ENCODE measurements at places on chromosomes 3 and 15.
A peak's percentile ranks its signal among the peaks of the same experiment; 100 is the strongest.

DNA sequence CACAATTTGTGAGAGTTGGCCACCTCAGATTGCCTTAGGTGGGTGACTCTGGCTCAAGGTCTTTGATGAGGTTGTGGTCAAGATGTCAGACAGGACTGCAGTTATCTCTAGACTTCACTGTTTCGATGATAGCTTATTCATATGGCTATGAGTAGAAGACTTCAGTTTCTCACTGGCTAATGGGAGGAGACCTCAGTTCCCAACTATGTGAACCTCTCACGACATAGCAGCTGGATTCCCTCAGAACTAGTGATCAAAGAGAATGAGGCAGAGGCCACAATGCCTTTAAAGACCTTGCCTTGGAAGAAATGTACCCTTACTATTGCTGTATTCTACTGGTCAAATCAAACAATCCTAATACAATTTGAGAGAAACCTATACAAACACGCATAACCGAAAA, 607.5 kb upstream of the ROBO2 start:
- no peak for DNase-seq

- no peak for DNase-seq
Measured at GRCh38 chr3:4220065-4220464, 83.1 kb upstream of the SETMAR start.

- DNase-seq: no peak
Measured at GRCh38 chr3:128788268-128788869, 62.4 kb downstream of the RAB7A start.

DNA sequence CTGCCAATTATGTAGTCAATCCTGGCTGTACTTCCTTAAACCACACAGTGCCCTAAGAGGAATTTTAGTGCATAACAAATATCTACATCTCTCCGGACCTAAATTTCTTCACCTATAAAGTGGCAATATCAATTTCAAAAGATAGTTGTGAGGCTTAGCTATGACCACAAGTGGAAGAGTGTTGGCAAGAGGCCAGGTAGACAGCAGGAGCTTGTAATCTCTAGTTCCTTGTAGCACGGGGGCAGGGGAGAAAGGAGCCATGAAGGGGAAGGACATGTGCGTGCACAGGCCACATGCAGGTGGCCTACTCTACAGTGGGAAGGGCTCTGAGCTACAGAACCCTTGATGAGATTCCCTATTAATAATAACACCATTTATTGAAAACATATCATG, 269.7 kb downstream of the ABHD5 start:
- DNase-seq: no peak

- no peak for DNase-seq
Measured at GRCh38 chr3:33372218-33373081, 67.8 kb downstream of the UBP1 start.

DNA sequence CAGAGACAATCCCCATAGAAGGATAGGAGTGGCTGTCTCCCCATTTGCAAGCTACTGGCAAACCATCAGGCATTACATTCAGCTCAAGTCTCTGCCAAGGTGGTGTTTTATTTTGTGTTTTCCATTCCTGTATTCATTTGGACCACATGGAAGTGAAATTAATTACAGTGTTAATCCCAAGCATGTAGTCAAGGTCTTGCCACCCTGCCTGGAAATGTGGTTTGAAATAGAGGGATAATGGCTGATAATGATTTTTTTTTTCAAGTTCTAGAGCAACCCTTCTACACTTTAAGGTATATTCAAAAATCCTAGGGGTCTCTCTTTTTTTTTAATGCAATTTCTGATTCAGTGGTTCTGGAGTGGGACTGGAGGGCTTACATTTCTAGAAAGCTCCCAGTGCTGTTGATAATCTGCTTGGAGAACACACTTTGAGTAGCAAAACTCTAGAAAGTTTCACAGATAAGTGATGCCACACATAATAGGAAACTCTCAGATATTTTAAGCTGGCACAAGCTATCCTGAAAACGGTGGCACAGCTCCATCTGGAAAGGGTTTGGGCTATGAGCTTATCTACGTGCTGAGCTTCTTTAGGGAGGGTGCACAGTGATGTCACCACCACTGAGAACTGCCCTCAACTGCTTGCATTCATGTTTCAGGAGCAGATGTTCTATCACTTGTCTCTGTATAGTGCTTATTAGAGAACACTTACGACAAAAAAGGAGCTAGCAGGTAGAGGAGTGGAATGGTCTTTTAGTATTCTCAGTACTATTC, 140.1 kb upstream of the IL12A start:
- no peak for DNase-seq

DNA sequence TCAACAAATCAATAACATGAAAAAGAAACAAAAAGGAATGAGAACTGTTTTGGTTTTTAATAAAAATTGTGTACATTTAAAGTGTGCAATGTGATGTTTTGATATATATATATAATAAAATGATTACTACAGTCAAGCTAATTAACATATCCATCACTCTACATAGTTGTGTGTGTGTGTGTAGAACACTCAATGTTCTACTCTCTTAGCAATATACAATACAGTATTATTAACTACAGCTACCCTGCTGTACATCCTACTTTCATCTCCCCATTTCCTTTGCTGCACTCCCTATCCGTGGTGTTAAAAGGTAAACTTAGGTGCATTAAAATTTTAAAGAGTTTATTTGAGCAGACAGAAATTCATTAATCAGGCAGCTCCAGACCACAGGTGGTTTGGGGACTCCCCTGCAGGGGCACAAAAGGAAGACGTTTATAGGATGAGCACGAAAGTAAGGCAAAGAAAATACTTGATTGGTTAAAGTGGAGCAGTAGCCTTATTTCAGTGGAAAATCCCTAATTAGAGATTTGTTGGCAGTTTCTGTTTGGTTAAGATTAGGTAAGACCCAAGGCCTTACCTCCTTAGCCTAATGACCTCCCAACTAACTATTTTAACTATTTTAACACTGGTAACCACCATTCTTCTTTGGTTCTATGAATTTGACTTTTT, 61.8 kb upstream of the SNRK start:
- no peak for DNase-seq

DNA sequence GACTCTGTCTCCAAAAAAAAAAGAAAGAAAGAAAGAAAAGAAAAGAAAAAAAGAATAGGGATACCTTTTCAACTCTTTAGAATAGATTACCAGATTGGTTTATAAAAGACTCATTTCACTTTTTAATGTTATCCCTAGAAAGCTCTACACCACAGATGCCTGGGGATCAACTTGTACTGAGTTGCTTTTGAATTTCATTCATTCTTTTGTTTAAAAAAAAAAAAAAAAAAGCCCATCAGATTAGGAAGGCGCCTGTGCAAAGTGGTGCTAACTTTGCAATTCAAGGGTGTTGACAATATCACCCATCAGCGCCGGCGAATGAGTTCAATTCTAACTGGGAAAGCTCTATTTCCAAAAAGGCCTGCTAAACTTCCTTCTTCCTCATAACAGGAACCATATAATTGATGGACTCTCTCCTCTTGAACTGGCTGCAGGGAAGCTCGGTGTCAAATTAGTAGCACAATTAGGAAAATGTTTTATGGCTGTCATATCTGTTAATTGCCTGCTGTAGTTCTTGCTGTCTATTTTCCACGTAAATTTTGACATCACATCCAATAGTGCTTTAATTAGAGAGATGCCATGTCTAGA, 48.8 kb downstream of the CDCP1 start:
- DNase-seq: no peak

DNA sequence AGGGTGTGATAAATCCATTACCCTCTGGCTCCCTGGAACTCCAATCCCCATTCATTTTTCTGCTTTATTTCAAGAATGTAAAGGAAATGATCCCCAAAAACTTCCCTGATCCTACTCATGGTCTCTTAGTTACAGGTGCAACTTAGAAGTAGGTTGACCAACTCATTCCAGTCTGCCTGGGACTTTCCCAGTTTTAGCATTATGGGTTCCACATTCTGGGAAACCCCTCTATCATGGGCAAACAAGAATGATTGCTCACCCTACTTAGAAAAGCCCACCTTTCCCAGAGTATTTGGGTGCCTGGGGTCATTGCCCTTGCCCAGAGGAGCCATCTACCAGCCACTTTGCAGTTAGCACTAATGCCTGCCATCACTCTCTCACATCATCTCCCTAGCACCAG, 15.6 kb downstream of the CLDN18 start:
- no peak for DNase-seq

GRCh38 chr3:128515967-128516366, 23.0 kb upstream of the GATA2 start:
- no peak for DNase-seq

DNA sequence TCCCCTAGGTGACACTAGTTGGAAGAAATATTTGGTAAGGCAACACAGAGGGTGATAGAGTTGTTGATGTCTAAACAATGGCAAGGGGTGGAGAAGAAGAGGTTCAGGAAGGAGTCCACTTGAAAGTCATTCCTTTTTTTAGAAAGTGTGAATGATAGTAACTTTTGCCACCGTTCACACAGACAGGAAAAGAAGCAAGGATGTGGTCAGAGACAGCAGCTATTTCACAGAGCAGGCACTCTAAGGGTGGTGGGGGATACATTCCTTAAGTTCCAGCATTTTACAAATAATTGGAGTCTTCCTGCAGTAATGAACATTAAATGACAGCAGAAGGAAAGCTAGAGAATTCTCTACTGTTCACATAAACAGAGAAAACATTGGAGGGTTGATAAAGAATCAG, 75.4 kb upstream of the ZNF385D start:
- DNase-seq: no peak

DNA sequence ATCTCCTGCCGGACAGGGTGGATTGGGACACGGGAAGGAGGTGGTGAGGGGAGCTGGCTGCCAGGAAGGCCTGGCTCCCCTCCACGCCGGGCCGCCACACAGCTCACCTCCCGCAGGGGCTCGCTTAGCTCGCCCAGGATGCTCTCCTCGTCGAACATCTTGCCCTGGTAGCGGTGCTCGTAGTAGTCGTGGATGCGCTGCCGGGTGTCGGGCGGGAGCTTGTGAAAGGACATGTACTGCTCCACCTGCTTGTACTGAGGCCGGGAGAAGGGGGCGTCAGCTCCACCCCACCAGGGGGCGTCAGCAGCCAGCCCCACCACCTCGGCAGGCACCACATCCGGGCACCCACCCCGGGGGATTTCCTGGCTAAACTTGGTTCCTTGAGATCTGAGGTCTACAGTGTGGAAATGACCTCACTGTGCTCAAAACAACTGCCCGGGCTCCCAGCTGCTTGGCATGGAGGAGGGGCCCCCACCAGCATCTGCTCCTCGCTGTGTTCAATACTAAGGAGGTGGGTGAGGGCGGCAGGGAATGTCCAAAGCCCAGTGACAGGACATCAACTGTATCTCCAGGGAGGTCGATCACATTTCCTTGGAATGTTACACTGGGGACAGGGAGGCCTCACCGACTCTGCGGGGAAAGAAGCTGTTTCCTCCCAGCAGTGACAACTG, 43.4 kb downstream of the HCN4 start:
- DNase-seq: no peak

DNA sequence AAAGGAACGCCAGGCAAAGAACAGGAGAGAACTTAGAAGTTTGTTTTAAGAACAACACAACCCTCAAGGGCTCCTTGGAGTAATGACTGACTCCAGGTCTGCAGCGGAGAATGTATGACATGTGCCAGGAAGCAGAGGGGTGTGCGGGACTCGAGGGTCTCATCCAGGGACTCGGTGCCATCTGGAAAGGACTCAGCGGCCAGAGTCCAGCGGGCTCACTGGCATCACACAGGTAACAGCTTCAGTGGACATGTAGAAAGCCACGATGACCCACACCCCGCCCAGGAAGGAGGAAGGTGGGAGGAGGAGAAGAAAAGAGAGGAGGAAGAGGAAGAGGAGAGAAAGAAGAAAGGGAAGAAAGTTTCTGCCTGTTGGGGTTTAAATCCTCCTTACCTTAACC, 21.4 kb downstream of the GP9 start:
- DNase-seq: no peak

DNA sequence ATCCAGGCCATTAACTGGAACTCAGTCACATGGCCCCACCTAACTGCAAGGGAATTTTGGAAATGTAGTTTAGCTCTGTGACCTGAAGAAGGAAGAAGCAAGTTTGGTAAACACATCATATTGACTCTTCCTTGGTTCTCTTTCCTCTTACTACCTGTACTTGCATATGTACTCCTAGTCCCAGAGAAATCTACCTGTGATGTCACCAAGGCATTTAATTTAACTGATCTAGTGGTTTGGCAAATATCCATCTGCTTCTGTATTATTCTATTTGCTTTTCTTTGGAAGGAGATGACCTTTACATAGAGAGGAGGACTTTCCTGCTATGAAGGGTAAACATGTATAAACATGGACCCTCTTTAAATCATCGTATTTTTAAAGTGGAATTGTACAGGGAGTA, 150.8 kb downstream of the TMEM108 start:
- no peak for DNase-seq

DNA sequence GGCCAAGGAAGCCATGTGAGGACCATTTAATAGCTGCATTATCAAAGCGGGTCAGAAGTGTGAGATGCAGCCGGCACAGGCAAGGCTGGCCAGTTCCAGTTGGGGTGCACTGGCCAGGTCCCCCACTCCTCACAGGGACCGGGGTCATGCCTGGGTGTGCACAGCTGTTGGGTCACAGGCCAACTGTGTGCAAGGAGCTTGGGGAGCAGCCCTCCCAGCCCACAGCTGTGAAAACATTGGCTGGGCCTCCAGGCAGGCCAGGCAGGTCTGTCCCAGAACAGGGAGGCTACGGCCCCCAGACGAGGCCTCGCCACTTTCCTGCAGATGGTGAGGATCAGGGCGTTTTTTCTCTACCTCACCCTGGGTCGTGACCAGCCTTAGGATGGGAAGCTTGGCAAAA, 521.0 kb downstream of the NTRK3 start:
- DNase-seq: no peak

- no peak for DNase-seq
Measured at GRCh38 chr3:153273767-153274435, 111.9 kb downstream of the RAP2B start.

DNA sequence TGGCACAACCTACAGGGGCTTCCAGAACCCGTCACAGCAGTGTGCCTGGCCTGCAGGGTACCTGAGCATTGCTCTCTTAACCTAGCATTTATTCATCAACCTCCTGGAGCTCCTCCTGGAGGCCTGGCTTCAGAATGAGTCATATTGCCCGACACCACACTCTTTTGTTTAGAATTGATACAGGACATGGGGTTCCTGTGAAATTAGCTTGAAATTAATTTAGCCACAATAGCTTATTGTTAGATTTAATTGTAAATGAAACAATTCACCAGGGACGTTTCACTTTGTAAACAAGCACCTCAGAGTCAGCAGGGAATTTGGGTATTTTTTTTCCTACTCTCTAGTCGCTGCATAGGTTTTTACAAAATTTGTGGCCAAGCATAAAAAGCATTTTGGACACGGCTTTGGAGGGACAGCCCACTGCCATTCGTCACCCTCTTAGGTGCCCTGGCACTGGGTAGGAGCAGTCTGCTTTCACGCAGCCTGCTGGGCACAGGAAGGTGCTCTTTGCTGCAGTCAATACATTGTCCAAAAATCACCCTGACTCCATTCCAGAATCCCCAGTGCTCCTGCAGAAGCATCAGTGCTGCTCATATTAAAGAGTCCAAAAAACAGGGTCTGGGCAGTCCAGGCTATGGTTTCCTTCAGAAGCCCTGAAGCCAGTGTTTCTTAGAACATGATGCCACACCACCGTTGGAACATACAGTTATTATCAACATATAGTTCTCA, 60.8 kb upstream of the MEF2A start:
- DNase-seq: peak; percentile 28
